ENCODE measurements at places on chromosomes 4 and X.

DNA sequence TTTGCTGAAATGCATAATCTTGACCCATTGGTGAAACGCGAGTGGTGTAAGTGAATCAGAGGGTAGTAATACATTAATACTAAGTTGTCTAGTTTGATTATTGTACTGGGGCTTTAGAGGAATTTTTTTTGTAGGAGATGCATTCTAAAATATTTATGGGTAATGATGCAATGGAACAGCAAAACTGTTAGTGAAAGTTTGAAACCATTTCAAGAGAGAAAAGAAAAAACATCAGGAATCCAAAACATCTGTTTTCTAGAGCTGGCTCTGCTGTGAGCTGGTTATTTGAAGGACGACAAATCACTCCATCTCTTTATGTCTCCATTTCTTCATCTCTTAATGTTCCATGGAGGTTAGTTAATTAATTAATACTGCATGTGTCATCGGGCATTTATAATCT, 351.9 kb upstream of the FAT1 start:
- DNase-seq: no peak

- DNase-seq: no peak
Measured at GRCh38 chr4:119626943-119627266, 1.7 kb downstream of the PDE5A start.

DNA sequence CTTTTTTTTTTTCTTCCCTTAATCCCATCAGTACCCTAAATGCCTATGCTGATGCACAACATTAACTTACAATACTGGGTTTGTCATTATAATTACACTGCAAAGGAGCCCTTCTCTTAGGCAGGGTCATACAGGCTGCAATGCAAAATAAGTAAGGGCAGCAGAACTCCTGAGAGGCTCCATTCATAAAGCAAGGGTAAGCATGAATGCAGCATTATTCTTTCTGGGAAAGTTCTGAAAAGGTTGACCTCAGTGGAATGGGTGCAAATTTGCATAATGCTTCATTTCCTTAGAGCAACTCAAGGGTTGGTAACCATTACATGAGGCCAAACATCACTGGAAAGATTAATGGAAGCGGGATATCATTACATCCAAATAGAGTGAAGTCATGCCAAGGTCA, 789.2 kb downstream of the KLHL13 start:
- DNase-seq: no peak

GRCh38 chr4:159540038-159540437, 437.2 kb downstream of the RAPGEF2 start:
- no peak for DNase-seq

DNA sequence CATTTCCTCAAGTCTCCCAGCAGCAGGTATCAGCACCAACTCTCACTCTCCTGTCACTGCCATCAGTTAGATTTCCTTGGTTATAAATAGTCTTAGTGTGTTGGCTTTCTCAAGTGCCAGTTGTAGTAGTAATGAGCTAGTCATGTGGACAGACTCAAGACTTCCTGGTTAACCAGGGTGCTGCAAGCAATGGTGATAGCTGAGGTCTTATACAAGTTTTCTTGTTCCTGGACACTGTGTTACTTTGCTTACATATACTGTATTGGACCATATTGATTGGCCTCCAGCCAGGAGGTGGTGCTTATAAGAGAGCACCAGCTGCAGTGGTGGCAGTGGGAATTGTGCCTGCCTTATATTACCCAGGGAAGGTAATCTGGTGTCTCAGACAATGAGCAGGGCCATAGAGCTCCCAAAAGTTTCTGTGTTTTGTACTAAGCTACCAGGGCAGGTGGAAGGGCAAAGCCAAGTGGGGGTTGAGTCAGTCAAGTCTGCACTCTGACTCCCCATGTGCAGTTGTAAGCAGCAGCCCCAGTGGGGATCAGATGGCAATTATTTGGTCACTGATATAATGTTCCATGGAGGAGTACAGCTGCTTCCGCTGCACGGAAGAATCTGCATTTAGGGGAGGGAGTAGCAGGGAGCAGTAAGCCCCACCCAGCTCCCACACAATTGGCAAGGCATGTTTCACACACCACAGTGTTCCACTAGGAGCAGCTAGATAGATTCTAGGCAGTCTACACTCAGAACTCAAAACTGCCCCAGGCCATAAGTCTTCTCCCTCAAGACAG, 24.1 kb upstream of the ZDHHC15 start:
- no peak for DNase-seq

GRCh38 chr4:57037982-57038604, 59.4 kb downstream of the POLR2B start:
- DNase-seq: peak; percentile 82

Measured in sigmoid colon (tissue), 7 donors.